ENCODE measurements at places on chromosomes 11 and 22.

DNA sequence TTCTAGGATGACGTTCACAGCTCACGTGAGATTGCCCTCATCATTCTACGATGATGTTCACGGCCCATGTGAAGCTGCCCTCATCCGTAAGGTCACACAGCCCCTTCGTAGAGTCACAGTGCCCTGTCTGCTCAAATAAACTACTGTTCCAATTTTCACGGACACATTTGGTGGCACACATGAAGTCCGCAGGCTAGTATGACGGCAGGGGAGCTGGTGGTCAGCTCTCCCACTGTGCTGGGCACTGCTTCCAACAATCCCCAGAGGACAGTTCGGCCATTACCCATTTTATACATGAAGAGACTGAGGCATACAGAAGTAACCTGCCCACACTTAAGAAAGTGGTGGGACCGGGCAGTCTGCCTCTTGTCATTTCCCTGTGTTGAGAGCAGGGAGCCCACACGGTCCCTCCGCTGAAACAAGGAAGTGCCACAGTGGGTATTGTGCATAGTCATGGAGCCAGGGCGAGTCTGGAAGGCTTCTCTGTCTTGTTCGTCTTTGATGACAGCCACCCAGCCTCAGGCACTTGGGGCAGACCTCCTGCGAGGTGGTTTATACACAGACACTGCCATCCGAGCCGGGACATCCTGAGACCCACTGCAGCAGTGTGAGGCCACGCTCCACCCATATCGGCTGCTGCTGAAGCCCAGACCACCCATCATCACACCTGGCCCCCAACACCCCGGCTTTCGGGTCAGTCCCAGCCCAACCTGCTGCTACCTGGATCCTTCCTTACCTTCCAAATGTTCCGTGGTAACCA lies 114.3 kb downstream of the PHF21B start:
- DNase-seq = no peak

- DNase-seq = no peak
Measured at GRCh38 chr22:42632096-42632495, 8.3 kb downstream of the ATP5MGL start.

DNA sequence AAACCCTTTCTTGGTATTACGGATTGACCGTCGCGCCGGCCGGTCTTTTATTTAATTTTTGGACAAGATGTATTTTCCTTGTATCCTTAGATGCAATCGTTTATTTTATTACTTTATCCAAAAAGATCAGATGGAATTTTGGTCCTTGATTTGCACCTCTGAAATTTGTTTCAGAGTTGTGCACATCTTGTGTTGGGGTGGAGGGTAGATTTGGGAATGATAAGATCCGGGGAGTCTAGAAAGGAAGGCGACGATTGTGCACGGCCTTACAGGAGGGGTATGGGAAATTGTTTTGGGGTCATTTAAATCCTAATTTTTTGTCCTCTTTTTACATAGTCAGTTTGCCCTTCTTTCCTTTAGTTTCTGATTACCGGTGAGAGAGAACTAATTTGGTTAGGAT lies 1.4 kb downstream of the KDM2A start:
- no peak for DNase-seq

DNA sequence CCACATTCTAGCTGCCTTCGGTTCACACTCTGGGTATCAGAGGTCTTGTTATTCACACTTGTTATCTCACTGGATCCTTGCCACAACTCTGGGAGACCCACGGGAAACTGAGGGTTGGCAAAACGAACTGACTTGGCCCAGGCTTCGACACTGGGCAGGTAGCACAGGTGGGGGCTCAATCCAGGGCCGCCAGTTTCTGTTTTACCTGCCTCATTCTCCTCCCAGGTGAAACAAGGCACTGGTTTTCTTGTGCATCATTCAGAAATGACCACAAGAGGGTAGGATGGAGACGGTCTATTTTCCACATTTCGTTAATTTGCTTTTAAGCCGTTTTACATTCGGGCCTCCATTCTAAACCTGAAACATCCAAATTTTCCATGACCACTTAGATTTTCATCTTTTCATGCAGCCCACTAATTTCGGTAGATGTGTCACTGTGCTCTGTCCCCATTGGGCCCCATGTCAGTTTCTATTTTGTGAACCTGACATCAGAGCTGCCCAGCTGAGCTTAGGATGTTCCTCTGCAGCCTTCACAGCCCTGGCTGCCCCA lies 108.1 kb downstream of the KIAA1671 start:
- DNase-seq = no peak

- DNase-seq = no peak
Measured at GRCh38 chr11:89436071-89436470, 55.1 kb downstream of the NOX4 start.

DNA sequence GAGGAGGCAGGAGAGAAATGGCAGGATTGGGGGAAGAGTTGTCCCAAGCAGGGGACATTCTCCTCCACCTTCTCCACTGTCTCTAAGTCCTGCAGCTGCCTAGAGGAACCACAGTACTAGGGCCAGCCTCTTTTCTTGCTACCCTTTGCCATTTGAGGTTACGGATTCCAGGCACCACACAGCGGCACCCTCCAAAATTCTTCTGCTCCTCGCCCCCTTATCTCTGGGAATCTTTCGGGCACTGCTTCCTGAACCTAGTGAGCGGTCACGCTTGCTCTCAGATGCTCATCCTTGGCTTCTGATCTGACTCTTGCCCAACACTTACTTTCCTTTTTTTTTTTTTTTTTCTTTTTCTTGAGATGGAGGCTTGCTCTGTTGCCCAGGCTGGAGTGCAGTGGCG lies 26.6 kb upstream of the XBP1 start:
- no peak for DNase-seq

DNA sequence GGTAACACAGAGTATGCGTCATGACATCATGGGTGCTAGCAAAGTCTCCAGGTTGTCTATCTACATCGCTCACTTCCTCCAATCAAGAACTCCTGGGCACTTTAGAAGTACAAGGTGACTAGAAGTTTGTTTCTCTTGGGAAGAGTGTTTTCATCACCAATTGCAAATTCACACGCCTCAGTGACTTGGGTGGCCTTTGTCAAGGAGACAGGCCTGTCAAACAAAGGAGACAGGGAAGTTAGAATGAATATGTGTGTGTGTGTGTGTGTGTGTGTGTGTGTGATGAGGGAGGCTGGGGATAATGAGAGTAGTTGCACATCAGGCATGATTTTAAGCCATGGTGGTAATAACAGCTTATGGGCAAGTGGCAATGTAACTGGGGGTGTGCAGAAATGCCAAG lies 953.2 kb downstream of the OPCML start:
- DNase-seq = no peak

DNA sequence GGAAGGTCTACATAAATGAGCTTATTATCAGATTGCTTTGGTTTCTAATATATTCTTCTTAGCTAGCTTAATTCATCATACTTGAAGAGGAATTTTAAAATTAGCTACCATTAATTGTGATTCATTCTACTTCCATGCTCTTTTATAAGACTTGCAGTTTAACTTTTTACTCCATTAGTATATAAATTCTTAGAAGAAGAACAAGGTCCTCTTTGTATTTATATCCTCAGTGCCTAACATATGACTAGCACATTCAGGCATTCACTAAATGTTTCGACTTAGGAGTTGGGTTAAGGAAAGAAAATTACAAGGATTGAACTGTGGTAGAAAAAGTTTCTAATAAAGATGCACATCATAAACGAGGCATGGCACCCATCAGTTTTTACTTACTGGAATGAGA lies 1135.5 kb downstream of the JRKL start:
- DNase-seq = no peak

GRCh38 chr22:28198692-28199091 lies 279.6 kb upstream of the PITPNB start:
- DNase-seq = no peak

GRCh38 chr22:47000888-47001287 lies 238.4 kb downstream of the TBC1D22A start:
- no peak for DNase-seq

GRCh38 chr11:117097389-117098268 lies 599 bp downstream of the SIK3 start:
- no peak for DNase-seq

DNA sequence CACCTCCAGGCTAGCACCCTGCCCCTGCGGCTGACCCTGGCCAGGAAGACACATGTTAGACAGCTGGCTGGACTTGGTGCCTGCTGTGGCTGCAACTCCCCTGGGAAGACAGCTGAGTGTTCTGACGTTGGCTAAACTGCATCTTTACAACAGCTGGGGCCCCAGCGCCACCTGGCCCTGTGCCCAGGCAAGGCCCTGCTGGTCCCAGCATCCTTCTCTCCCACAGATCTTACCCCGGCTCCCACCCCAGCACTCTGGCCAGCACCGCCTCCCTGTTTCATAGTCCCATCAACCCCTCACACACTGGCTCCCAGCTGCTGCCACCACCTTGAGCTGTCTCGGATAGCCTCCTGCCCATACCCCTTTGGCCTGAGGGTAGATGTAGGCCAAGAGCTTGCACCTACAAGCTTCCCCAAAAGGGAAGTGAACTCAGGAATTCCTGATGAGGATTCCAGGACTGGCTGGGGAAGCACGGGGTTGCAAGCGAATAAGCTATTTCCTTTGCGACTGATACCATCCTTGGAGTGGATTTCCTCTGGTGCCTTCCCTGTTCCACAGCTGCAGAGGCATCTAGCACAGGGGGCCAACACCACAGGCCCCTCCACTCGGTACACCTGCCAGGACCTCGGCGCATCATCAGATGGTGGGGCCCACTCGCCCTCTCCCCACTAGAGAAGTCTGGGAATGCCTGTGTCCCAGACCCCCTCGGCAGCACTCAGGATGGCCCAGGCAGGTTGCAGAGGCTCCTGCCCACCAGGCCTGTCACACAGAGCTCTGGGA lies 28.5 kb downstream of the RSPH14 start:
- no peak for DNase-seq

GRCh38 chr11:23288003-23288783 lies 427.9 kb upstream of the CCDC179 start:
- no peak for DNase-seq

DNA sequence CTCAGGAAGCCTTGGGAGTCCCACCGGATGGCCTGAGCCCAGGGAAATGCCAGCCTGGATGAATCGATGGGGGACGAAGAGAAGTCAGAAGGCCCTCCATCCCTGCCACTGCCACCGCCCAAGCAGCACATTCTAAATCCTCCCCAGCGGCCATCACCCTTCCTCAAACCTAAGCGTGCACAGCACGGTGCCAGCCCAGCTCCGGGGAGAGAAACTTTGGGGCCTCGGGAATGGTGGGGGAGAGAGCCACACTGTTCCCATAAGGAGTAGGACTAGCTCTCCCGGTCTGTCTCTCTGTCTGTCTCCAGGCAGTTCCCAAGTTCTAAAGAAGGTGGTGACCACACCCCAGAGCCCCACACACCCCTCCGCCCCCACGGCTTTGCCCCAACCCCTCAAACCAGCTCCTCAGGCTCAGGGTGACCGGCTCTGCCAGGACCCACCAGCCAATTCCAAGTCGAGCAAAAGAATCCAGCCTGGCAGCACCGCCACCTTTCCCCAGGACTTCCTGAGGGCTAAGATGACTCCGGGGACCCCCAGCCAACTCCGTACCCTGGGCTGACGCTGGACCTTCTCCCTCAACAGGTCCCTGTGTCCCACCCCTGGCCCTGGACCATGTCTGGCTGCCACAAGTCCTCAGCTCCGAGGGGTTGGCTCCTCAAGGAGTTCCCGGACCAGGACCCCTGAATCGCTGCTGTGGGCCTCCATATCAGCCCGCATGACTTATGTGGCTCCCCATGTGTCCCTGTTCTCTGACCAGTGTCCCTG lies 2.7 kb downstream of the AHNAK start:
- DNase-seq = no peak

DNA sequence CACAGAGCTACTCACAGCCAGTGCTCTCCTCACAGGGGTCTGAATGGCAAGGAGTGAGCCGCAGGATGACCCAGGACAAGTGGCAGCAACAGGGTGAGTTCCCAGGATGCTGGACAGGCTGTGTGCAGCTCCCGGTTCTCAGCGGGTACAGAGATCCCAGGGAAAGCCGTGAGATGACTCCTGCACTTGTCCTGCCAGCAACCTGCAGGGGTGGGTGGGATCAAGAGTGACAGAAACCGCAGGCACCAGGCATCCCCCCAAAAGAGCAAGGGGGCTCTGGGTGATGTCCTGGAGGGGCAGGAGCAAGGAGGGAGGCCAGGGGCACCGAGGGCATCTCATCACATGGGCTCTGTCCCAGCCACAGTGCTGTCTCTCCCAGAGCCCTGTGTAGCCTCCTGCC lies 15.9 kb upstream of the PRODH start:
- DNase-seq = no peak

Measured in stimulated activated CD4-positive, alpha-beta T cell treated with anti-CD3 and anti-CD28 coated beads, Interleukin-2, amount 100 ng/mL, for 4 hours (primary cell).